ENCODE measurements at places on chromosomes 5 and 9.

DNA sequence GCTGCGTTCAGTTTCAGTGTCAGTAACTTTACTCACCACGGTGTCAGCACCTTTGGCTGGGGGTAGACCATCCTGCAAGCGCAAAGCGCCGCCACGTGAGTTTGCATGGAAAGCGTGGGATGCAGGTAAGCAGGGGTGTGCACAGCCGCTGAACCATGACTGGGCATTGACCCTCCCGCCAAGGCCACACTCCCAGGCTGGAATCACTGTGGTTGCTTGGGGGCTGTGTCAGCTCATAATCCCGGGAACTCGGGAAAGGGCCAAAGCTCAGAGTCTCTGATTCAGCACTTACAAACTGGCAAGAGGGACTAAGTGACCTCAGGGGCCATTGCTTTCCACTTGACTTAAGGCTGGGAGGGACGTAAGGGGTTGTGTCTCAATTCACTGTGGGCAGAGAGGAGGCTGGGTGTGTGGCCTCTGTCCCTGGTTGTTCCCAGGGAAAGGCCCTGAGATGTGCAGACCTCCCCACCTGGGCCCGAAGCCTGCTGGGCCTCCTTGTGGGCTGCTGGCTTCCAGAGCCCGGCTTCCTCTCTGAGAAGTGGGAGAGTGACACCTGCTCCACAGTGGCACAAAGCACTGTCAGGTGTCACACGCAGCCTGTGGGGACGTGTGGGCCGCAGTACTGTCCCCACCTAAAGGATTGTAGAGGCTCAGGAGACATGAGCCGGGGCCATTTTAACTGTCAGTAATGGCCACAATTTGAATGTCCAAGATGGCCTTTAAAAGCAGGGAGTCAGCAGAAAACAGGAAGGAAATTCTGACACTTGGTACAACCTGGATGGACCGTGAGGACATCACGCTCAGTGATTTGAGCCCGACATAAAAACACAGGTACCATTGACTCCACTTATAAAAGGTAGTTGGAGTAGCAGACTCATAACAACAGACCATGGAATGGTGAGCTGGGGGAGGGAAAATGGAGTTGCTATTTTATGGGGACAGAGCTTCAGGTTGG is 16.7 kb downstream of the ABO start:
- DNase-seq: peak; percentile 78

- no peak for DNase-seq
Observed at GRCh38 chr5:94397508-94397907, 220.9 kb downstream of the KIAA0825 start.

DNA sequence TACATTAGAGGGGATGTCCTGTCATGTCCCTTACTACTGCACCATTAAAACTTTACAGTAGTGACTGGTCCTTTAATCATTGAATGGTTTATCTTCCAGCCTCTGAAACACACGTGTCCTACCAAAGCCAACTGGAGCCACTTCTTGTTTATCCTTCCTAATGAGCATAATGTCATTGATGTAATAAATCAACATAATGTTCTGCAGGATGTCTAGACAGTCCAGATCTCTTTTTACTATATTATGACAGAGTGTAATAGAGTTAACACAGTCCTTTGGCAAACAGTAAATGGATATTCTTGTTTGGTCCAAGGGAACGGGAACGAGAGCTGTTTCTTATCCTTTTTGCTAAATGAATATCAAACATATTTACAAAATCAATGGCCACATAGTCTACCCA is 88.1 kb upstream of the PTPRD start:
- DNase-seq: no peak

DNA sequence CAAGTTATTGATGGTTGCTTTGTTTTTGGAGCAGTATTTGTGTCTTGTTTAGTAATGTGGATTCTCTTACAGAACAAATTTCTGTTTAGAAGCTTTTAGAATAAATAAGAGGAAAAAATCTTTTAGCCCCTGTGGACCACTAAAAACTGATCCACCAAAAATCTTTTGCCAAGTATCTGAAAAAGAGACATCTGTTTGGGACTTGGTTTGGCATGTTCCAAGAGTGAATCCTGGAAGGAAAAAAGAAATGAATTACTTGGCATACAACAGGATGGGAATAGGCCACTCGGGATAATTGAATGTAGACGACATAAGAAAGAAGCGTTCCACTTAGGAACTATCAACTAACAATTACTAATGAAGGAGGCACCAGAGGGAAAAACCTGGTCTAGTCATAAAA is 1350.1 kb upstream of the C9orf72 start:
- DNase-seq: no peak

GRCh38 chr9:125631391-125632085 is 75.5 kb downstream of the MAPKAP1 start:
- DNase-seq: peak; percentile 44

GRCh38 chr9:119667163-119667562 is 297.9 kb upstream of the BRINP1 start:
- DNase-seq: no peak

- peak; percentile 33 for DNase-seq
Observed at GRCh38 chr5:57447658-57448057, 35.0 kb downstream of the ACTBL2 start.

- no peak for DNase-seq
Observed at GRCh38 chr9:75456698-75457097, 368.4 kb downstream of the OSTF1 start.

DNA sequence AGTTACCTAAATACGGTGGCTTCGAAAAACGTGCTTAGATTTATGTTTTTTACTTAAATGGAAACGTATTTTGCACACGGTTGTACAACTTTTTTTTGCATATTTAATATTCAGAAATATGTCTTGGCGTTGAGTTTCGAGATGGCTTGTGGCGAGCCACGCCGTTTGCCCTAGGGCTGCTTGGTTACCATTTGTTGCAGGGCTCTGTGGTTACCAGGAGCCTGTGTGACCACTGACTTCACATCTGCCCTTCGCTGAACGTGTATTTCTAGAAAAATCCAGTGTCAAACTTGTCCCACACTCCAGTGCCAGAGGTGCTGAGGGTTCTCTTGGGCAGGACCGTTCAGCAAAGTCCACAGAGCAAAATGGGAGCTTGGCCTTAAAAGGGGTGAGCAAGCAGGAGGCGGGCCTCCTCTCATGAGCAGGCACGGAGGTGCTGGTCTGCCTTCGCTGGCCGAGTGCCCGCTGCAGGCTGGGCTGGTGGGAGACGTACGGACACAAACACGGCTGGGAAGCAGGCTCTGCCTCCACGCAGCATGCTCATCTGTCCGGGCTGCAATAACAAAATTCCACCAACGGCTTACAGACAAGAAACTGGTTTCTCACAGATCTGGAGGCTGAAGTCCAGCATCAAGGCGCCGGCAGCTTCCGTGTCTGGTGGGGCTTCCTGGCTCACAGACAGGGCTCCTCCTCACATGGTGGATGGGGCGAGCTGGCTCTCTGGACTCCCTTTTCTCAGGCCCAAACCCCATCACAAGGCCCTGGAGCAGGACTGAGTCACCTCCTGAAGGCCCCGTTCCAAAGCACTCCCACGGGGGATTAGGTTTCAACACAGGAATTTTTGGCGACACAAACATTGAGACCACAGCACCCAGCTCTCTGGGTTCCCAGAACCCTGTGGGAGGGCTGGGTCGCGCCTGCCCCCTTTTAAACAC is 5.4 kb downstream of the MRPL36 start:
- DNase-seq: no peak

GRCh38 chr5:157370967-157371366 is 89.0 kb upstream of the NIPAL4 start:
- no peak for DNase-seq

GRCh38 chr5:79464695-79465332 is 49.1 kb downstream of the HOMER1 start:
- DNase-seq: peak; percentile 15

DNA sequence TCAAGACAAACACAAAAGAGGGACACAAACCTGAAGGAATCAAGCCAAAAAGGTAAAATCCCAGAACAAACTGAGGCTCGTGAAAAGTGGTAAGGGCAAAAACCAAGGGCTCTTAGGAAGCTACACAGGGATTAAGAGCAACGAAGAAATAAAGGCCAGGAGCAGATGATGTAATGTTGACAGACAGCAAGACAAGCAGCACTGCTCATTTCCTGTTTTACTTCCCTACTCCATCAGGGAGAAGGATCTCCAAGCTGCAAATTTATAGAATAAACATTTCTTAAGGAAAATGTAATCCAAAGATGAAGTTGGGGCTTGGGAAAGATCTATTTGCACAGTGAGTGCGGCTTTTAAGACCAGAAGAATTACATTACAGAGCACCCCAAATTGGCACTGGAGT is 182.3 kb upstream of the MAP1B start:
- peak; percentile 11 for DNase-seq

GRCh38 chr5:10663489-10664179 is 97.4 kb downstream of the DAP start:
- no peak for DNase-seq

DNA sequence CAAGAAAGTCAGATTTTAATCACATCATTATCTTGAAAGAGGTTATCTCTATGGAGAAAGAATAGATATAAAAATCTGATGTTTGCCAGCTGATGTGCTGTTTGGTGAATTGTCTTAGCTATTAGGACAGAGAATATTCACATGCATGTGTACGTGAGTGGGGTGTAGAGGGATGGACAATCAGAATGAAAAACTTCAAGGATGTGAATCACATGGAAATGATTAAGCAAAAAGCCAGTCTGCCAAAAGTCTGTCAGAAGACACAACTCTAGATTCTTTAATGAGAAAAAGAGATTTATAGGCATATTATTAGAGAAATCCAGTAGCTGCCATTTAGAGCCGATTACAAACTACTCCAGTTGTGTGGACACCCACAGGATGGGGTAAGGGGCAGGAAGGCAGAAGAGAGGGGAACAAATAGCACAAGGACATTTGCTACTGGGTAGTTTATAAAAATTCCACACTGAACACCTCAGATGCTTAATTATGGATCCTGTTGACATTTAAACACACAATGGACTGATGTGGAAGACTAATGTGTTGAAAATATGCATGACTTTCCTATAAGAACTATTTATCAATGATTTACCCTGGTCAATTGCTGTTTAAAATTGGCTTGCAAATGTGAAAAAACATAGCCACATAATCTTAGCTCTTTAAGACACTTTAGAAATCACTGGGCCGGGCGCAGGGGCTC is 127.4 kb downstream of the PTTG1 start:
- DNase-seq: peak; percentile 66

GRCh38 chr9:130408669-130409068 is 36.1 kb upstream of the ASS1 start:
- no peak for DNase-seq

- no peak for DNase-seq
Observed at GRCh38 chr5:107616213-107616612, 54.5 kb downstream of the EFNA5 start.

DNA sequence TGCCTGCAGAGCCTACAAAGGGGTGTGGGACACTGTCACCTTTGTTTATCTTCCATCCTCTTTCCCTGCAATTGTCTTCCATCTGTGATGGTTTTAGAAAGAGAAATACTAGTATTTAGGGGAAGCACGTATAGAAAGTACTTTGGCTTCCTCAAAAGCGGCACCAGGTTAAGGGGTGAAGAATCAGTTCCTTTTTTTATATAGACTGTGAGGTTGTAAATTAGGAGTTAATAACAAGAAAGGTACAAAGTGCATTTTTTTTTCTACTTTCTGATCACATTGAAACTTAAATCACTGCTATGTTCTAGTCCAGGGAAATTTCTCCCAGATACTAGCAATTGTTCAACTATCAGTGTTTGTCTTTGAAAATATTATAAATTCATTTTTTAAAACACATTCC is 219.3 kb downstream of the CEMIP2 start:
- no peak for DNase-seq

GRCh38 chr5:160419458-160420330 is 813 bp upstream of the SLU7 start:
- DNase-seq: no peak

- DNase-seq: no peak
Observed at GRCh38 chr9:113592876-113593575, 129.5 kb downstream of the RGS3 start.

GRCh38 chr5:78927657-78928282 is 57.3 kb downstream of the ARSB start:
- DNase-seq: peak; percentile 60

DNA sequence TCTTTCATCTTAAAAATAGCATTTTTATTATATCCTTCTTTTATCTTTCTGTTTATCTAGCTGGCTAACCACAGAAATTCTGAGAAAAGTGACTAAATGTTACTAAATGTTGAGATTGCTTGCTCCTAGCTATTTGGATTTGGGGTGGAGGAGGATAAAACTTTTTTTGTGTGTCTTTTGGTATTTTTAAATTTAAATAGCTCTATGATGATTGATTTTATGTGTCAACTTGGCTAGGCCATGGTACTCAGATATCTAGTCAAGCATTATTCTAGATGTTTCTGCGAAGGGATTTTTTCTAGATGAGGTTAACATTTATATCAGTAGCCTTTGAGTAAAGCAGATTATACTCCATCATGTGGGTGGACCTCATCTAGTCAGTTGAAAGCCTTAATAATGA is 75.0 kb downstream of the GCNT1 start:
- peak; percentile 11 for DNase-seq

GRCh38 chr5:41896230-41896629 is 7.9 kb upstream of the RIMOC1 start:
- no peak for DNase-seq

DNA sequence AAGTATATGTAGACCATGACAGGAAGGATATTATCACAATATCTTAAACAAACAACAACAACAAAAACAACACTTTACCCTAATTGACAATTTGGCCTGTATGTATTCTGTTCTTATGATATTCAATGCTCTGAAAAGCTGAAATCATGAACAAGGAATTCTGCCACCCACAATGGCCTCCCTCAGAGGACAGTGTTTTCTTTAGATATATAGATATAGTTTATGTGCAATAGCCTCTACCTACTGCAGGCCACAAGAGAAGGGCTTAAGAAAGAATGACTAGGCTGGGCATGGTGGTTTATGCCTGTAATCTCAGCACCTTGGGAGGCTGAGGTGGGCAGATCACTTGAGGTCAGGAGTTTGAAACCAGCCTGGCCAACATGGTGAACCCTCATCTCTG is 104.8 kb downstream of the STARD4 start:
- DNase-seq: no peak

- DNase-seq: no peak
Observed at GRCh38 chr9:108722396-108722795, 133.4 kb downstream of the ACTL7B start.

- DNase-seq: no peak
Observed at GRCh38 chr9:36218011-36218410, 27.3 kb downstream of the CLTA start.

DNA sequence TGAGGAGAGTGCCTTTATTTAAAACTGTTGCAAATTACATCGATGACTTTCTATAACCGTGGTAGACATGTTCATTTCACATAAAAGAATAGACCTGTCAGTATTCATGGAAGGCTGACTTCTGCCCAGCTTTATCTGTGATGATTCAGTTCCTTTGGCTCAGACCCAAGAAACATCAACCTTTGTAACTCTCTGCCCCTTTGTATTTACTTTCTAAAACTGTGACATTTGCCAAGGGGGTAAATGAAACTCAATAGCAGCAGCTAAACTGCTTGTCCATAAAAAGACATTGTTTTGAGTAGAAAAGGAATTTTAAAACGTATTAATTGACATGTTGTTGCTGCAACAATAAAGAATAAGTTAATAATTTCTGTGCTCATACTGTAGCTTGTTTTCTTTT is 137.8 kb upstream of the ANKH start:
- peak; percentile 82 for DNase-seq

GRCh38 chr9:6133346-6134063 is 82.1 kb upstream of the IL33 start:
- DNase-seq: peak; percentile 67

- peak; percentile 87 for DNase-seq
Observed at GRCh38 chr5:172102913-172103626, 85.0 kb downstream of the STK10 start.

Data from RCC 7860 (cell line).